Kidney (tissue), 22 donors: ENCODE measurements at places on chromosomes 12 and 14. TPM values are rescaled to one million over a fixed set of nuclear protein-coding genes. Genes with fewer than 3 reads are reported as not detected.
A peak's percentile ranks its signal among the peaks of the same experiment; 100 is the strongest.

DNA sequence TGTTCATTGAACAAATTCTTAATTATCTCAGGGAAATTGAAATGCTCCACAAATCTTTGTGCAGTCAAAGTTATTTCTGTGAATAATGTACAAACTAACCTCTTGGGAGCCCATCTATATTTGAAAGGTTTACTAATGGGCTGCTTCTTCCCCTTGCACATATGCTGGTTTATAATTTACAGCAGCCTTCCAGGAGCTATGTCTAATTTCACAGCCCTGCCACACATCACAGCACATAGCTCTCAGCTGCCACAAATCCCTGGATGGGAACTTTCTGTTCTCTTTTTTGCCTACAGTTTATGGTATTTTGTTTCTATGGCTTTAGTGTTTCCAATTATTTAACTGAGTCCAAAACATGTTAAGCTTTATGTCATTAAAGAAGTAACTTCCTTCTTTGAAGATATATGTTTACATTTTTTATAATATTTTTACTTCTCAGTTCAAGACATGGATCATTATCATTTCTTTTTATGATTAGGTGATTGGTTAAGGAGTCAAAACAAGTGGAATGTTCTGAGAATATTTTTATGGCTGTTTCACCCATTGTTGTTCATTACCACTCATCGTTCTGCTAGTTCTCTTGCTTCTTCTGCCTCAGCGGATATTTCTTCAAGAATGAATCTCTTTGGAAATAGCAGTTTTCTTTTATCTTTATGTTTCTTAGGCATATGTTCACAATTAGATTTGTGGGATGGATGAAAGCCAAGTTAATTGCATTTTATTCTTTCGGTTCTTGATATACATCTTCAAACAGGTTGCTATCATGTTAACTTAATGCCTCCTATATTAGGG, 475.6 kb upstream of the MIS18BP1 start:
- DNase-seq: no peak

- no peak for DNase-seq
Observed at GRCh38 chr12:121108492-121108891, 24.2 kb upstream of the P2RX7 start.

- DNase-seq: no peak
Observed at GRCh38 chr12:93857991-93858447, 180.8 kb downstream of the CRADD start.

GRCh38 chr12:74732826-74733225, 195.2 kb downstream of the ATXN7L3B start:
- DNase-seq: no peak

DNA sequence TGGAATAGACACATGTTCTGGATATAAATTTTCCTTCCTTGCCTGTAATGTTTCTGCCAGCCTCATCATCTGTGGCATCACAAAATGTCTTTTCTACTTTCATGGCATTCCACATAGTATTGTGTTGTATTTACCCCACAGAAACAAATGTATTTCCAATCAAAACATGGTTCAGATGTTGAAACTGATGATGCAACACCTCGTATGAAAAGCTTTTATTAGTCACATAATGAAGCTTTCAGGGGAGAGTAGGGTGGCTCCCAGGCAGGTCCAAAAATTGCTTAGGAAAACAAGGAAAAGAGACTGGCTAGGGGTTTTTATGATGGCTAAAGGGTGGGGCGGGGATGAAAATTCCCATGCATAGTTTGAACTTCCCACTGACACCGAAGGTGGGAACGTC, 29.1 kb upstream of the ZNF641 start:
- no peak for DNase-seq

- DNase-seq: no peak
Observed at GRCh38 chr12:55289999-55290398, 6.4 kb downstream of the OR6C6 start.

DNA sequence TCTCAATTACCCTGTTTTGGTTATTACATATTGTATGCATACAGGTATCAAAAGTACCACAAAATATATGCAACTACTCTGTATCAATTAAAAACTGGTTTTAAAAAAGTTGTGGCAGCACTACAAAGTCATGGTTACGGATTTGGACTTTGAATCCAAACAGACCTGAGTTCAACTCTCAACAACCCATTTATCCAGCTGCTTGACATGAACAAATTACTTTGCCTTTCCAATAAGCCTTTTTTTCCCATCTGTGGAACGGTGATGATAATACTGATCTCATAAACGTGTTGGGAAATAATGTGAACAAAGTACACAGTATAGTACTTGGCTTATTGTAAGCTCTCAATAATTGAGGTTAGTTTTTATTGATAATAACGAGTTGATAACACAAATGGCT, 85.0 kb downstream of the MNAT1 start:
- no peak for DNase-seq

- DNase-seq: peak; percentile 96
Observed at GRCh38 chr14:68137704-68138619, 318.4 kb downstream of the RAD51B start.

DNA sequence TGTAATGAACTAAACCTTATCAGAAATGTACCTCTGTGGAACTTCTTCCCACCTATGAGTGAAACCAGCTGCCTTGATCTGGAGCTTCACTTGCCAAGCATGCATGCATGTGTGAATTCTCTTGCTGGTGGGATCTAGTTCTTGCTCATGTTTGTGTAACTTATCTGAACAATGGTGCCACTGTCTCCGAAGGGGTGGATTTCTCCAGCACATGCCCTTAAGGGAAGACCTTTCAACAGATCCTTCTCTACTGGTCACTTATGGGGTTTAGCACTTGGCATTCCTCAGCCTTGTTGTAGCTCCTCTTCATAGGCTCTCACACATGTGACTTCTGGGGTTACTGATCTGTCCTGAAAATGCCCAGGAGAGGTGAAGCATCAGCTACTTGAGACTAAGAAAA, 25.0 kb downstream of the SMOC1 start:
- DNase-seq: no peak

The DAO gene
- 50.4 TPM for polyA plus RNA-seq

The ALDH1L2 gene
- 0.28 TPM for polyA plus RNA-seq
